ENCODE measurements at places on chromosomes 7 and 10.

DNA sequence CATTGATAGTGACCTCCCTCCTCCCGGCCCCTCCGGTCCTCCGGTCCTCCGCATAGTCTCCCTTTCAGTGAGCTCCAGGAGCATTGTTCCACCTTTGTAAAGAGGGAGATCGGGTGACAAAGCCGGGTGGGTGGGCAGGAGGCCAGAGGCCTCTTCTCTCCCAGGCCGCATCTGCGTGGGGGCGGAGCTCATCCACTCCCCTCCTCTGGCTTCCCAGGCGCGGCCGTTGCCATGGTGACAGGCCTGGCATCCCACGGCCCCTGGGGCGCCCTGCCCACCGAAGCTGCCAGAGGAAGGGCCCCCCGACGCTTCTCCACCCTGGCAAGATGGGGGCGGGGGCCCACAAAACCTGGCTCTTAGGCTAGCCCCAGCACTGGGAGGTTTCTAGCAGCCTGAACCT, 4.4 kb upstream of the FZD9 start:
- DNase-seq: no peak

DNA sequence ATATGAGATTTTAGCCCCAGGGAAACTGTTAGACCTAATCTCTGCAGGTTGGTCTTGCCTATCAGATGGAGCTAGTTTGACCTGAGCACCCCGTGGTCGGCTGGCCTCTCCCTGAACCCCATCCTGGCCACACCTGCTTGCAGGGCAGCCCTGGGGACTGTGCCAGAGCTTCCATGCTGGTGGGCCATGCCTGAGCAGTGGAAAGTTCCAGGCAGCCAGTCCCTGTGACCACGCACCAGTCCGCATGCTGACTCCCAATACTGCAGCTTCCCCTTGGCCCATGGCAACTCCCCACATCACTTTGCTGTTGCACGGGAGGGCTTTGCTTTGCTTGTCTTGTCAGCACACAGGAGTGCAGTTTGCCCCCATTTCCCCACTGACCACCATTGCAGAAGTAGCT, 427.8 kb upstream of the SEMA3D start:
- no peak for DNase-seq

GRCh38 chr10:92742331-92743228, 52.8 kb downstream of the HHEX start:
- DNase-seq: no peak

GRCh38 chr10:27743012-27743876, 2.4 kb downstream of the MKX start:
- no peak for DNase-seq

- DNase-seq: no peak
Observed at GRCh38 chr7:148403466-148403993, 187.0 kb upstream of the C7orf33 start.

DNA sequence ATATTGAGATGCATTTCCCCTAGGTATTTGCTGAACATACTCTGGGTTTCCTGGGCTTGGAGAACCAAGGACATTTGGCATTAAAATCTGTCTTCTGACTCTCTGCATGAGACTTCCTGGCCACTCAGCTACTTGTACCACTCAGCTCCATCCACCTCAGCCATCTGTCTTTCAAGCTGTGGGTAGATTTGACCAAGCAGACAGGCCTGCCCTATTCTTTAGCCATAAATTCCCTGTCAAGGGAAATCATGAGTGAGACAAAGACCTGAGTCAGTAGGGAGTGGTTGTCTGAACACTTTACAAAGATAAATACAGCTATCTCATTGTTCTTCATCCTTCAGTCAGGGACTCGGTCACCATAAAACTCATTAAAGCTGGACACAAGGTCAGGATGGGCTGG, 399.1 kb downstream of the GPAM start:
- DNase-seq: no peak

GRCh38 chr7:158946771-158947170, 90.4 kb downstream of the DYNC2I1 start:
- no peak for DNase-seq

GRCh38 chr7:53983480-53983879, 558.7 kb upstream of the VSTM2A start:
- DNase-seq: no peak

- no peak for DNase-seq
Observed at GRCh38 chr7:47631711-47632110, 49.8 kb upstream of the TNS3 start.

- no peak for DNase-seq
Observed at GRCh38 chr10:124657806-124658205, 86.4 kb downstream of the FAM53B start.

GRCh38 chr7:82166260-82167015, 277.1 kb downstream of the CACNA2D1 start:
- no peak for DNase-seq

DNA sequence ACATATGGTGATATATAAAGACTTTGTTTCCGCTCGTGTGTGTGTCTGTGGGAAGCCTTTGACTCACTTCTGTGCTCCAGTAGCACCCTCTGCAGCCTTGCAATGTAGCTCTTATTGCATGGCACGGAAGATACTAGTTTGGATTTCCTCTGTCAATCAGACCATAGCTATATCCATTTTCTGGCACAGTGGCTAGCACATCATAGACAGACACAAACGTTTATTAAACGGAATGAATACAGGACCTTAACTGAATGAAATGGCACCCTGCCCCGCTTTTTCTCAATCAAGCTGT, 124.0 kb upstream of the PTPN20 start:
- DNase-seq: no peak

- no peak for DNase-seq
Observed at GRCh38 chr7:140638173-140638791, 2.3 kb downstream of the DENND2A start.

- no peak for DNase-seq
Observed at GRCh38 chr7:11182736-11183135, 209.1 kb downstream of the PHF14 start.

GRCh38 chr7:107506674-107507339, 37.0 kb downstream of the GPR22 start:
- no peak for DNase-seq

DNA sequence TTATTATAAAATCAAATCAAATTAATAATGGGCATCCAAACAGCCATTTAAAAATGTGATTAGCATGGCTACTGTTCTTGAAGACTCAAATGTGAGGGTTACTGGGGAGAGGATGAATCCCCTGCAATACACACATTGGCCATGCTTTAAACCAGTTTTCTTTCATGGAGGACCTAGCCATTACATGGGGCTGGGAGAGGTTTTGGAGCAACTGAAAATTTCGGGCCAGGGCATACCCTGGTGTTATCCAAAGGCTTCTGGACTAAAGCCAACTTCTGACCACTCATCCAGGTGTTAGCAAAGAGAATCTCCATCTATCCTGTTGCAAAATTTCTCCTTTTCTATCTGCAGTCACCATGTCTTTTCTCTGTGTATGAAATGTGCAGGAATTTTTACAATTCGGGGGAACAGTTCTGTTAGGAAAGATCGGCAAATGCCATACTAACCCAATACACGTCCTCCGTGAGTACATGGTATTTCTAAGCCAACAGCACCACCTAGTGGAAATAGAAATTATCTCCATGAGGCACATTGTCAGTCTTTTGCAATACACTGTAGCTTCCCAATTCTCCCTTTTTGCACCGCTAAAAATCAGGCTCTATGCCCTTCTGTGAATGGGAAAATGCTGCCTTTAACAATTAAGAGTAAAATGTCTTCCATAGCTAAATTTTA, 47.0 kb upstream of the ZNF107 start:
- DNase-seq: no peak

GRCh38 chr10:22875581-22875980, 52.3 kb upstream of the ARMC3 start:
- no peak for DNase-seq

- DNase-seq: no peak
Observed at GRCh38 chr10:78935697-78936407, 132.9 kb upstream of the ZMIZ1 start.

- DNase-seq: no peak
Observed at GRCh38 chr7:10483671-10484070, 490.0 kb upstream of the PHF14 start.

- no peak for DNase-seq
Observed at GRCh38 chr7:67821116-67821515, 824.5 kb downstream of the TYW1 start.

GRCh38 chr10:47370878-47371277, 13.2 kb downstream of the ZNF488 start:
- DNase-seq: no peak

DNA sequence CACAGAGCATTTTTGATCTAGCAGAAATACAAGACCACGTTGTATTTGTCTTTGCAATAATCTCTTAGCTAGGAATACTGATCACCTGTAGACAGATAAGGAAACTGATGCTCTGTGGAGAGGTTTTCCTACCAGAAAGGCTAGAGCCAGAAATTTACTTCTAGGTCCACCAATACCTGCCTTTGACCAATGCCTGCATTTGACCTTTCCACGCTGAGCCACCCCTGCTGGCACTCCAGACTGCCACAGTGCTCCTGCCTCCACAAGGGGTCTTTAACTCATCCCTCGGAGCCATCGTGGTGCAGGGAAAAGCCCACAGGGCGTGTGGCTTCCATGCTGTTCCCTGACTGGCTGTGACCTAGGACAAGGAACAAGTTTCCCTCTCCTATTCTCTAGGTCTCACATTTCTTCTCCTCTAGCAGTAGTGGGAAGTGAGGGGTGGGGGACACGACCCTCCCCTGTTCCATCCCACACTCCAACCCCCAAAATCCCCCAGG, 1.5 kb upstream of the ELN start:
- no peak for DNase-seq

DNA sequence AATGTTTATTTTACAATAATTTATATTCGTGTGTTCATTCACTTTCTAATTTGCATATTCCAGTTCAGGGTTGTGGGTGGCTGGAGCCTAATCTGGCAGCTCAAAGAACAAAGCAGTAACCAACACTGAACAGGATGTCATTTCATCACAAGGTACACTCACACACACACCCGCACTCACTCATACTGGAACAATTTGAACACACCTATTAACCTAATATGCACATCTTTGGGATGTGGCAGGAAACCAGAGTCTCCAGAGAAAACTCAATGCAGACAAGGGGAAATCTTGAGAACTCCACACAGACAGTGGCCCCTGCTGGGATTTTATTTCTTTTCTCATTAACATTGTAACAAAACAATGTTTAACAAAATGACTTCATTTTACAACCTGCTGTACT, 97.4 kb downstream of the TWIST1 start:
- DNase-seq: no peak

DNA sequence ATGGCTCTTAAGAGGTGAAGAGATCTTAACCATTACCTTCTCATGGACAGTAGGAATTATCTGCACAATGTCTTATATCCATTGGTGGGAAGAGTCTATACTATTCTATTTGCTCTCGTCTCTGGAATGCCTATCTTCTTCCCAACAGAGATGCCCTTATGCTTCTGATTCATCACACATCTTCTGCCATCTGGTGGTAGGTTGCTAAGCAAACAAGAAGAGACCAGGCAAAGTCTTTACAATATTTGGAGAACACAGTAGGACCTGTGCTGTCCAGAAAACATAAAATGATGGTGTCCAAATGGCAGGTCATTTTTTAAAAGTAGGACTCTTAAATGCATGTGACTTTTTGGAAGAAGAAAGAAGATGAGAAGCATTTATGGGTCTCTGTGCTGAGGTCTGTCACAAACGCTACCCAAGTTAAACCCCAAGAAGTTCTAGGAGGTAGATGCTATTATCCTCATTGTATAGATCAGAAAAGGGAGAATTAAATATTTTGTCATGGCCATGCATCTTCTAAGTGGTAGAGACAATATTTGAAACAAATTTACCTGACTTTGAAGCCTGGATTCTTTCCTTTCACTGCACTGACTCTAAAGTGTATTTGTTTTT, 67.8 kb upstream of the NXPH1 start:
- DNase-seq: no peak

DNA sequence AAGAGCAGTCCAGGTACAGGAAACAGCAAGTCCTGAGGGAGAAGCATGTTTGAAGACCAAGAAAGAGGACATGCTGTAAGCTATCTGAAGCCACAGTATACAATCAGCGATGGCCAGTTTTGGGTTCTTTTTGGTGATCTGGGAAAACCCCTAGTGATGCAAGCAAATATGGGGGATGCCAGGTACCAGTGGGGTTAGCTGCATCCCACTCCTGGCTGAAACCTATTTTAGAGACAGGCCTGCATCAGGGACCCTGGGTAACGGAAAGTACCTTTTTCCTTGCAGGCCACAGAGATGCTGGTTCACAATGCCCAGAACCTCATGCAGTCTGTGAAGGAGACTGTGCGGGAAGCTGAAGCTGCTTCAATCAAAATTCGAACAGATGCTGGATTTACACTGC, 32.9 kb downstream of the AP3M1 start:
- DNase-seq: no peak

- DNase-seq: no peak
Observed at GRCh38 chr10:102302611-102303010, 57.3 kb downstream of the GBF1 start.

GRCh38 chr7:32273297-32273696, 203.1 kb upstream of the PDE1C start:
- no peak for DNase-seq

- DNase-seq: no peak
Observed at GRCh38 chr7:100679927-100680575, 6.5 kb downstream of the GNB2 start.

- no peak for DNase-seq
Observed at GRCh38 chr10:121043124-121043849, 192.1 kb downstream of the WDR11 start.

GRCh38 chr7:18313965-18314364, 181.6 kb upstream of the HDAC9 start:
- no peak for DNase-seq

DNA sequence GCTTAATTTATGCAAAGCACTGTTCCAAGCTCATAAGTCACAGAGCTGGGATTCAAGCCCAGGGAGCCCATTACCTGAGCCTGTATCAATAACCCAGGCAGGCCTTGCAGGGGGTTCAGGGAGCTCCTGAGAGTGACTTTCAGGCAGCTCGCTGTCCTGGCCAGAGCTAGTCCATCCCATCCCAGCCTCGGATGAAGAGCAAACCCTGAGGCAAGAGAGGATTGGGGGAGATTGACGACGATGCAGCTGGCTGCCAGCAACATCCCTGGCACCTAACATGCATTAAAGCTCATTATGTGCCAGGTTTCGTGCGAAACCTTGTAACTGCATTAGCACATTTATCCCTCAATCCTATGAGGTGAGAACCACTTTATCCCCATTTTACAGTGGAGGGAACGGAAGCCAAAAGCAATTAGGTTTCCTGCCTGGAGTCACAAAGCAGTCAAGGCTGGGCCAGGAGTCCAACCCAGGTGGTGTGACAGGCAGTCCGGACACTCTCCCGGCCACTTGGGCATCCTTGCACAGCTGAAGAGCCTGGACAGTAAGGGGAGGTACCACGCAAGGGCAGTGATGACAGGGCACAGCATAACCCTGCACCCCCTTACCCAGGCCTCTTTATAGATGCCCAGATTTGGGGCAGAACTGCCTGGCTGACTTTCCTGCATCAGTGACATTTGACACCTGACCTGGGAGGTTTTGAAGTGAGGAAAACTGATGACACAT, 129.8 kb upstream of the CHST15 start:
- DNase-seq: no peak

GRCh38 chr10:88500656-88501055, 82.5 kb downstream of the RNLS start:
- DNase-seq: no peak
